Left renal cortex interstitium (tissue), 4 donors: ENCODE measurements at places on chromosomes 4 and X. TPM values are rescaled to one million over a fixed set of nuclear protein-coding genes. Genes with fewer than 3 reads are reported as not detected.

DNA sequence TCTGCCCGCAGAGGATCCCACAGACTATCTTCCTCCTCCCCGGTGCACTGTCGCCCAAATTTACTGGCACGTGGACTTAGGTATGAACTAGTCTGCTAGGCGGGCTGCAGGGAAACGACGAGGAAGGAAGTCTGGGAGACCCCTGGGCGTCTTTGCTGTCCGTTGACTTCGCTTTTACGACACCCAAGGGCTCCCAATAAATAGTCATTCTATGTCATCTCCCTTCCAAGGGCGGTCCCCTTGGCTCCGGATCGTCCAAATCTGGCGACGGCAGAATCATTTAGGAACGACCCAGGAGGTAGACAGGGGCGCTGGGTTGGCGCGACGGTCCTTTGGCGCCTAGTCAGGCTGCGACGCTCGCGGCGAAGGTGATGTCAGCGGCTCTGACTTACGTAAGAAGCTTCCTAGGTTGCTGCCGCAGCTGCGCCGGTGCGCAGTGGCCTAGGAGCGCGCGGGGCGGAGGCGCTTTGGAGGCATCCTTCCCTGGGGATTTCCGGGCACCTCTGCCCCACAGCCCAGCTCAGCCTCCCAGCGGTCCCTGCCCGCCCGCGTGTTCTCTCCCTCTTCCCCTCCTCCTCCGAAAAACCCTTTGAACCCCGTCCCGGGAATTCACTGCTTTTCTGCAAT lies 2.2 kb downstream of the NHS start:
- DNase-seq: no peak

DNA sequence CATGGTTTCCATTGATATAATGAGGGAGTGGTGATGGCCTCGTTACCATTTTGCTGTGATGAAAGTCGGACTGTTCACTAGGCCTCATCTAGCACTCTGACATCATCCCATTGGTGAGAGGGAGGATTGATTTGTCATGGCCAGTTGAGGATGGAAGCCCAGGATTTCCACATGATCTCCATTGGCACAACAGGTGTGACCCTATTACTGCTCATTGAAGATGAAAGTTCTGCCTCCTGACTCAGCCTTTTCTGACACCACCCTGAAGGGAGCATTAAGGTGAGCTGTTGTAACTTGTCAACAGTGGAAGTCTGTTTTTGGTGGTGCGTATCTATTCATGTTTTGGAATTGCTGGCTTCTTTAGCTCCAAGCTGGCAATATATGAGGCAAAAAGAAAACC lies 144.2 kb downstream of the PABPC4L start:
- DNase-seq: no peak

ADGRG4 gene
- not detected for polyA plus RNA-seq

DNA sequence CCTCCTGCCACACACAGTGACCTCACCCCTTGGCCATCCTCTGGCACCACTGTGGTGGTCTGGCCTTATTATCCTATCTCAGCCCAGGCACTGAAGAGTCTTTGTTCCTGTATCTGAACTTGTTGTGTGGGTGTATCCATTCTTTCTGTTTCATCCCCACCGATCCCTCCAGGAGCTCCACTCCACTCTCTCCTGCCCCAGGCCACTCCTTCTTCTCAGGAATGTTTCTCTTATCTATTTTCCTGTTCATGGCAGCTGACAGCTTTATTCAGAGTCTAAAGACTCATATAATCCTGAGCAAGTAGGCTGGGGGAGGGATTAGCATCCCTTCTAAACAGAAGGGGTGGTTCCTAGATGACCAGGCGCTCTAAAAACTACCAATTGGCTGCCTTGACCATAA lies 150.0 kb downstream of the ANAPC10 start:
- no peak for DNase-seq

PRAF2 gene
- polyA plus RNA-seq: 45.6 TPM

- no peak for DNase-seq
These were observed 55.2 kb downstream of the NEK1 start for GRCh38 chr4:169557061-169557636.

- DNase-seq: no peak
These were observed 48.8 kb downstream of the AFAP1 start for GRCh38 chr4:7890635-7891393.

DNA sequence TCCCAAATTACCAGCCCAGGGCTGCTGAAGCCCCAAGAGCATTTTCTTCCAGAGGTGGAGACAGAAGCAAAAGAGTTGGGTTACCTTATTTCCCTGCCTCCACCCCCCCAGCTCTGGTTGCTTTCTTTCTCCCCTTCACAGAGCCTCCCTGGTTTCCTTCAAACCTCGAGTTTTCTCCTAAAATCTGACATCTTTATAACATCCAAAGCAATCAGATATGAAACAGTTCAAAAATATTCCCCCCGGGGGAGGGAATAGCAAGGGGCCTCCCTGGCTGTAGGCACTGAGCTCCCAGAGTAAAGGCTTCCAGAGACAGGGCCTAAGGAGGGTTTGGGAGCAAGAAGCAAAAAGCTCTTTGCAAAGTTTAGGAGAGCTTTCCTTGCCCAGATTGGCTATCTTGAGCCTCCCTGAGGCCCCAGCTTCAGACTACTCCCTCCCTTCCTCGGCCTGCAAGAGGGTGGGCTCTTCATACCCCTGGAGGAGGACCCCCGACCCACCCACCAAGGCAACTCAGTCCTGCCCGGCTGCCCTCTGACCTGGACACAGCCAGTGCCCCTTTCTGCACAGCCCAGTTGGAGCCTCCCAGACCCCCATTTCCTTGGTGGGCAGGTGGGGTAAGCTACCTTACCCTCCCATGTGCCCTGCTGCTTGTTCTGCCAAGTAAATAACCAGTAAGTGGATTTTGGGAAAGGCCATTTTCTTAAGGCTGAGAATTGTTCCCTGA lies 7.6 kb downstream of the MAMLD1 start:
- DNase-seq: no peak

- DNase-seq: no peak
These were observed 988.3 kb downstream of the PCDH19 start for GRCh38 chrX:99421796-99422195.

TCEAL6 gene
- polyA plus RNA-seq: 0.16 TPM

- DNase-seq: no peak
These were observed 43.8 kb downstream of the PDS5A start for GRCh38 chr4:39933671-39934590.

DNA sequence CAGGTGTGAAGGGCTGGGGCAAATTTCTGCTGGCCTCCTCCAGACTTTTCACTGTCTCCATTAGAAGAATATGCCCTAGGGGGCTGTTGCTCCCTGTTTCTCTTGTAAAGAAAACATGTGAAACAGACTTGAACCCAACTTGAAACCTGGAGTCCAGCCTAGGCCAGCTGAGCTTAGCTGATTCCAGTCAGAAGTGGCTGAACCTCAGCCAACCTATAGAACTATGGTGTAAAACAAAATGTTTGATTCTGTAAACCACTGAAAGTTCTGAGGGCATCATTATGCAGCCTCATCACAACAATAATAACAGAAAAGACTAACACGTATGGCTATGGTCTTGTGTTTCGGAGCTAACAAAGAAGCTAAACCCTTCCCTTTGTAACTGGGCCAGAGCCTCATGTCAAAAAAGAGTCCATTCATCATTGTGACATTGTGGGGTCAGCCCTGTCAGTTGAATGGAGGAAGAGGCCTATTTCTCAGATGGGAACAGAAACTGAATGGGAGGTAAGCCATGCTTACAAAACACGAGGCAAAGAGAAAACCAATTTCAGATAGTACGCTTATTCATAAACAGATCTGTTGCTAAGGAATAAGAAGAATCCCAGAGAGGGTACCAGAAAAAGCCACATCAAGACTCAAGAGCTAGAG lies 34.1 kb downstream of the SETD7 start:
- DNase-seq: no peak

DNA sequence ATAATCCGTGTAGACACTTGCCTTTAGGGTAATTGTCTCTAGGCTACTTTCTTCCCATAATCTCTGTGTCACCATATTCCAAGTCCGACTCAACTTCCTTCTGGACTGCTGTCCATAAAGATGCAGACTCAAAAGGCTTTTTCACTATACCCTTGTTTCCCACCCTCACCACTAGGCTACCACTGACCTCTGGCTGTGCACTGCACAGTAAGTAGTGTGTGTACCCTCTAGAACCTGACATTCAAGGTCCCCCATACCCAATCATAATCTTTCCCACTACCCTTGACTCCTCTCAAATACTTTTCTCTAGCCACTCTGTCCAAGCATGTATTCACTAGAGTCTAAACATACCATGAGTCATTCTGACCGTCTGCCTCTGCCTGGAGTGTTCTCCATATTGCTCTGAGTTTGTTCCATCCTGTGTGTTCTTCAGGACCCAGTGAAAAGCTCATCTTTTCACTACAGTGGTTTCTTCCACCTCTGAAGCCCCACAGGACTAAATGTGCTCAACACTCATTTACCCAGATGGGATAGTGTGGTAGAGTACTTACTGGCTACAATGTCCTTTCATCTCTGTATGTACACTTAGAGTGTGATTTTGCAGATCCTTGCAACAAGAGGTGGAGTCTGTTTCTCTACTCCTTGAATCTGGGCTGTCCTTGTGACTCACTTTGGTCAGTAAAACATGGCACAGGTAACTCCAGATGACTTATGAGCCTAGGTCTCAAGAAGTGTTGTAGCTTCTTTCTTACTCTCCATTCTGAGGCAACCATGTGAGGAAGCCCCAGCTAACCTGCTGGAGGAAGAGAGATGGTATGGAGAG lies 17.4 kb downstream of the JADE3 start:
- no peak for DNase-seq

- DNase-seq: no peak
These were observed 99.5 kb downstream of the CCSER1 start for GRCh38 chr4:90226734-90227133.

GRCh38 chr4:145541346-145541745 lies 59.7 kb downstream of the SMAD1 start:
- no peak for DNase-seq

DNA sequence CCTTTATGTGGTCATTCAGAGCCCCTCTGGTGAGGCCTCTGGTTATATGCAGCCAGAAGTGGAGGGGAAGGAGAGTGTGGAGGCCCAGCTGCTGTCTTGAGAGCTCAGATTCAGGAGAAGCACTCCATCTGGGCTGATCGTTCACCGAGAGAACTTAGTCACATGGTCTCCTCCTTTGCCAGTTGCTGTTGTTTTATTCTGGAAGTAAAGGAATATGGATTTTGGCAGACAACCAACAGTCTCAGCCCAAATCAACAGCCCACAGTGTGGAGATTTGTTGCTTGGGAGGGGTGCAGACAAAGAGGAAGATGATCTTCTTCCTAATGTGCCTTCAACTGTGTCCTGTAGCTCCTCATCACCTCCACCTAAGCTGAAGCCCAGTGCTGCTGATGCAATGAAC lies 355.4 kb downstream of the ANK2 start:
- peak; percentile 34 for DNase-seq

DNA sequence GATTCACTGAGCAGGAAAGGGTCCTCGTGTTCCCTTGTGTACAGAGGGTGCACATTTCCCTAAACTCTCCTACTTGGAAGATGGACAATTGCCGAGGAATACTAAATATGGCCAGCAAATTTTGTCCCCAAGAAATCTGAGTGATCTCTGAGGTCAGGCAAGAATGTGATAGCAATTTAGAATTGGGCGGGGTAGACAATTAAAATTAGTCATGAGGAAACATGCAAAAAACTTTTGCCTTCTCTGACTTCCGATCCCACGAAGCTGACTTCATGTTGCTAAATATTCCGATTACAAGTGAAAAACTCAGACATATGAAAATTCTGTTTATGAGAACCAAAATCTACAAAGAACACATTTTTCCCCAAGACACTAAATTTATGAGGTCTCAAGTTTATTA lies 453.9 kb upstream of the ZFP42 start:
- DNase-seq: no peak

GRCh38 chr4:121278811-121279368 lies 101.9 kb downstream of the QRFPR start:
- no peak for DNase-seq

- DNase-seq: no peak
These were observed 1886.4 kb upstream of the TENM3 start for GRCh38 chr4:180356766-180357165.

- no peak for DNase-seq
These were observed 121.0 kb upstream of the TEX13D start for GRCh38 chrX:124211312-124211942.

DNA sequence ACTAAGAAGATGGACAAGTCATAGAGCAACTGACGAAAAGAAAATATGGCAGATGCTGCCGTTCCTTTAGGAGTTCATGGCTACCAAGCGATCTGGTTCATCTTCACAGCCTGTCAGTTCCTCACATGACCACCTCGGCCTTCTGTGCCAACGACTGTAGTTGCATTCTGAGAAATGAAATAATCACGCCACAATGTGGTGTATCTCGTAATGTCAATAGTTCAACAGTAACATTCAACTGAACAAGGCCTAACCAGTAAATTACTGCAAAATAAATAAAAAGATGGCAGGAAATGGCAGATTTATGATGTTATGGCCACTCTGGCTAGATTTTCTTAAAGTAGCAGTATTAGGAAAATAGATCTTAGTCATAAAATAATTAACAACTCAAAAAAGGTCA lies 4.4 kb downstream of the GPRIN3 start:
- DNase-seq: no peak

GRCh38 chr4:150256841-150257730 lies 178.8 kb downstream of the DCLK2 start:
- no peak for DNase-seq

GRCh38 chrX:69022430-69022829 lies 142.8 kb downstream of the PJA1 start:
- no peak for DNase-seq

GRCh38 chr4:149121023-149121404 lies 678.8 kb upstream of the NR3C2 start:
- no peak for DNase-seq

HSPA4L gene
- 10.0 TPM for polyA plus RNA-seq

DNA sequence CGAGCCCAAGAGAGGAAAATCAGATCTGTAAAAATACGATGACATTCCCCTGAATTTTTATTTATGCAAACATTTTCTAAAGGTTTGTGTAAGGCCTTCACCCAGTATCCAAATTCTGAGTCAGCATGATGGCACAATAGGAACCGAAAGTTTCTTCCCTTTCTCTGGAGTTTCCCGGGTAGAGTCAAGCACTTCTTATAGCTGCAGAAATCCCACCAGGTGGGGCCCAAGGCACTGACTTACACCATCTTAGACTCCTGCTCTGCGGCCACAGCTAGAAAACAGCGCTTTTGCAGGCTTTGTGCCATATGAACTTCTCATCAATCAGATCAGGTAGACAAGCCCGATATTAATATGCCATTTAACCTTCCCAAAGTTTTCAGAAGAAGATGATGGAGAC lies 13.4 kb downstream of the LEF1 start:
- DNase-seq: no peak

HSD17B13 gene
- polyA plus RNA-seq: 1.2 TPM
